Breast epithelium (tissue), 4 donors: ENCODE measurements at places on chromosomes 4 and X.

- H3K4me3 ChIP-seq = no peak overlapping the region
- peaks cover 60% of the 10 kb centered on the region for H3K27me3 ChIP-seq
- no peaks in the 10 kb centered on the region for H3K36me3 ChIP-seq
- DNase-seq = peak; percentile 17
Measured at GRCh38 chr4:8906668-8906970, 35.0 kb upstream of the HMX1 start.

DNA sequence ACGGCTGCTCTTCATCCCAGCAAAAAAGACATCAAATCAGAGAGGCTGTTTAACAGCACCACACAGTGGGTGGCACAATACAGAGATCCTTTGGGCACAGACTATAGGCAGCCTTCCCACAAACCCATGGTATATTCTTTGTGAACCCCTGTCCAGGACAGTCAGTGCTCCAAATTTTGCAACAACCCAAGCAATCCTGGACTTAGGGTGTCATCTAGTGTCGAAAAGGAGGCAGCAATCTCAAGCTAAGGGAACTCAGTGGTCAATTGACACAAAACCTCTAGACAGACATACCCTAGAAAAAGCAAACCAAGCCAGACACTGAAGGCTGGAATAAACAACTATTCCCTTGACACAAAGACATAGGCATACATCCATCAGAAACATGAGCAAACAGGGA, 137.4 kb downstream of the BMP15 start:
- no peak overlapping the region for H3K4me3 ChIP-seq
- peaks cover 40% of the 10 kb centered on the region for H3K27me3 ChIP-seq
- H3K36me3 ChIP-seq = no peaks in the 10 kb centered on the region
- no peak for DNase-seq
- H3K27ac ChIP-seq = no peak overlapping the region
- no peaks in the 10 kb centered on the region for H3K4me1 ChIP-seq

DNA sequence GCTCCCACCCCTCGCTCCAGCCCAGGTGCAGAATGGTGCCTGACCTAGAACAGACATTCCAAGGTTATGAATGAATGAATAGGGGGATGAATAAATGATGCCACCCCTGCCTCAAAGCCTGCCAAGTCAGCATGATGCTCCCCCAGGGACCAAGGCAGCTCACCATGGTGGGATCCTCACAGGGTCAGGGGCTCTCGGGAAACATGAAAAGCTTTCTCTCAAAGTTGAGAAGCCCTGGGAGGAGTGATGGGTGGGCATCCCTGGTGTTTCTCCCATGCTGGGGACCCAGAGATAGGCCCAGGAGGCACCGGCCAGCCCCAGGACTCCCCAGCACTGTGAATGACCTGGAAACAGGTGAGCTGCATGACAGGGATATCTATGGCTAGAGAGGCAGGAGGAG, 58.9 kb downstream of the HTRA3 start:
- H3K27ac ChIP-seq = no peak overlapping the region
- H3K4me1 ChIP-seq = no peaks in the 10 kb centered on the region
- no peaks in the 10 kb centered on the region for H3K27me3 ChIP-seq
- peak; percentile 27 for DNase-seq
- H3K36me3 ChIP-seq = no peaks in the 10 kb centered on the region

DNA sequence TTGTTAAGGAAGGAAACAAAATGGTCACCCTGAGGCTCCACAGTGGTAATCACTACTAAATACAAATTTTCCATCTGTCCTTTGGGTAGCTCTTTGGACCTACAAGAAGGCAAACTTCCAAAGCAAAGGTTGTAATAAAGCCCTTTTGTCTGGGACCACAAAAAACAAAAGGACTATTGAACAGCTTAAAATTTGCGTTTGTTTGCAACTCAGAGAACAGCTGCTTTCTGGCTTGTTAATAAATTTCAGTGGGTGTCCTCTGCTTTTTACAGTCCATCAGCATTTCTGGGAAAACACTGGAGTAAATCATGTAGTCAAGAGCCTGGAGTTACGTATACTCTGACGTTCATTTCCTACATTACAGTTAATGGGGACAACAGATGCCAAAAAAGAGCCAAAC, 439.7 kb upstream of the DIAPH2 start:
- no peak overlapping the region for H3K4me3 ChIP-seq
- DNase-seq = no peak
- no peaks in the 10 kb centered on the region for H3K36me3 ChIP-seq
- no peaks in the 10 kb centered on the region for H3K4me1 ChIP-seq

DNA sequence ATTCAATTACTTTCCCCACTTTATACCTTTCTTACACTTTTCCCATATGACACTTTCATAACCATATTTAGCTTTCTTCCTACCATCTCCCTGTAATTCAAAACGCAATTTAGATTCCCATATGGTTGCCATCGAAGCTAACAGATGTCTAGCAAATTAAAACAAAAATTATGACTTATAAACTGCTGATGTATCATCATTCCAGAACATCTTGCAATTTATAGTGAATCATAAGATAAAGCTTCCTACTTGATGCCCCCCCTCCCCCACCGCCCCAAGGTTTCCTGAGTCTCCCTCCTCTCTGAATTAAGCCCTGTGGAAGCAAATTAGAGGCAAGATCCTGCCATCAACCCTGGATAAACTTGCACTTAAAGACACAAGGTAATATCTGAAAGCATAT, 5.4 kb downstream of the TSPAN5 start:
- no peaks in the 10 kb centered on the region for H3K36me3 ChIP-seq
- H3K27ac ChIP-seq = peak overlapping the region; percentile 3
- H3K4me1 ChIP-seq = no peaks in the 10 kb centered on the region
- no peak overlapping the region for H3K4me3 ChIP-seq

- no peaks in the 10 kb centered on the region for H3K27me3 ChIP-seq
- no peak overlapping the region for H3K4me3 ChIP-seq
- H3K36me3 ChIP-seq = no peaks in the 10 kb centered on the region
- DNase-seq = no peak
- H3K4me1 ChIP-seq = no peaks in the 10 kb centered on the region
Measured at GRCh38 chr4:40409835-40410234, 74.7 kb downstream of the CHRNA9 start.

DNA sequence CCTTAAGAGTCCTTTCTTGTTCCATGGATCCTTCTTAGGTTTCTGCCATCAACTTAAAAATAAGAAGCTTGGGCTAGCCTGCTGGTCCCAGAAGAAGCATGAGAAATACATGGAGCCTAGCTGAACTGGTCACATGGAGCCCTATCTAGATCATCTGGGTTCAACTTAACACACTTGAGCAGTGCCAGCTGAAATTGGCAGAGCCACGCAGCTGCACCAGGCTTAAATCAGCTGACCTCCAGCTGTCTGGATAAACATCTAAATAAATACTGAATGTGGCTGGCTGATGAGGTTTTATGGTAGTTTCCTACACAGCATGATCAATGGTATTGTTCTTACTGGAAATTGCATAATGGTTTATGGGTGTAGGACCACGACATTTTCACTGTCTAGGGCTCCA, 598.4 kb upstream of the FAM241A start:
- no peak overlapping the region for H3K27ac ChIP-seq
- H3K4me3 ChIP-seq = no peak overlapping the region
- no peaks in the 10 kb centered on the region for H3K4me1 ChIP-seq
- no peaks in the 10 kb centered on the region for H3K27me3 ChIP-seq

GRCh38 chrX:137044893-137045292, 11.1 kb upstream of the GPR101 start:
- no peaks in the 10 kb centered on the region for H3K4me1 ChIP-seq
- no peaks in the 10 kb centered on the region for H3K36me3 ChIP-seq
- no peaks in the 10 kb centered on the region for H3K27me3 ChIP-seq
- H3K27ac ChIP-seq = no peak overlapping the region

DNA sequence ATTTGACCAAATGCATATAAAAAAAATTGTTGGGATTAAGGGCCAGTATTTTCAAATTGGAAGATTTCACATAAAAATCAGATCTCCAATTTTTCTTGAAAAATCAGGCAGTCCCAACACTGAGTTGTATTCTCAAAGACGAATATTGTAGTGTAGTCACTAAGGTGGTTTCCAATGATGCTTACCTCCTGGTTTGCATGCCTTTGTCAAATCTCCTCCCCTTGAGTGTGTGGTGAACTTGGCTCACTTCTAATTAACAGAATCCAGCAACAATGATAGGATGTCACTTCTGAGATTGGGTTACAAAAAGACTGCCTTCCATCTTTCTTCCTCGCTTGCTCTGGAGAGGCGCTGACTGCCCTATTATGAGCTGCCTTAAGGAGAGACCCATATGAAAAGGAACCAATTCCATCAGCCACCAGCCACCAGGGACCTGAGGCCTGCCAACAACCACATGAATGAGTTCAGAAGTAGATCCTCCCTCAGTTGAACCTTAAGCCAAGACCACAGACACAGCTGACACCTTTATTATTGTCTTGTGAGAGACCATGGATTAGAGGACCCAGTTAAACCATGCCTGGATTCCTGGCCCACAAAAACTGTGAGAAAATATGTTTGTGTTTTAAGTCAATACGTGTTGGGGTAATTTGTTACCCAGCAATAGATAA, 31.2 kb upstream of the TSPAN5 start:
- no peaks in the 10 kb centered on the region for H3K27me3 ChIP-seq
- H3K4me1 ChIP-seq = no peaks in the 10 kb centered on the region
- no peak overlapping the region for H3K27ac ChIP-seq
- H3K36me3 ChIP-seq = no peaks in the 10 kb centered on the region
- H3K4me3 ChIP-seq = no peak overlapping the region
- no peak for DNase-seq

DNA sequence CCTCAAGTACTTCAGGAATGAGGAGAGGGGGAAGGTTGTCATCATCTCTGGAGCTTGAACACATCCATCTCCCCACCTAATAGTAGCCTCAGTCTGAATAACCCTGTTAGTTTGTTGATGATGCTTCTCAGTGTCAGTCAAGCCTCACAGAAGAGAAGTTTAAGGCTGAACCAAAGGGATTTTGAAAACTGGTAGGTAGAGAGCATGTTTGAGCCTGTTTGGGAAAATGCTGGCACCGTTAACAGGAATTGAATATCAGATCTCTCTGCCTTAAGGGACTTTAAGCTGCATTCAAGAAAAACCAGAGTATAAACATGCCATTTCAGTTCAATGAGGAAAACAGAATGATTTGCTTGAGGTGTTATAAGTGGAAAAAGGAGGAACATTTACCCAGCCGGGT, 73.1 kb downstream of the MAPK10 start:
- H3K27me3 ChIP-seq = no peaks in the 10 kb centered on the region
- peak overlapping the region; percentile 51 for H3K27ac ChIP-seq
- no peak overlapping the region for H3K4me3 ChIP-seq
- H3K4me1 ChIP-seq = no peaks in the 10 kb centered on the region

- no peak for DNase-seq
- no peak overlapping the region for H3K27ac ChIP-seq
- H3K27me3 ChIP-seq = no peaks in the 10 kb centered on the region
- H3K4me3 ChIP-seq = no peak overlapping the region
- H3K36me3 ChIP-seq = no peaks in the 10 kb centered on the region
Measured at GRCh38 chr4:82388405-82388804, 14.6 kb upstream of the HNRNPD start.

DNA sequence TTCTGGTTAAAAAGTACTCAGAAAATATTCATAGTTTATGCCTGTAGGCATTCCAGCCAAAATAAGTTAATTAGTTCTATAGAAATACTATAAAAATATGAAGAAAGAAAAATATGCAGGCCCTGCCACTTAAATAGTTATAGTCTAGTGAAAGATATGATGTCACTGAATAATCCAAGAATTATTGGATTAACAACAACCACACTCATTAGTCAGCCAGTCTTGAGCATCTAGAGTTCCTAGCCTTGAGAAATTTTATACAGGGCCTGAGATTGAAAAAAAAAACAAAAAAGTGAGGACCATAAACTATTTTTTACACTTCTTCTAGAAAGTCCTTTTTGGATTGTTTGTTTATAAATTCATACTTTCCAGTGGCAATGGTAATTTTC, 823.0 kb downstream of the FAT4 start:
- H3K4me3 ChIP-seq = no peak overlapping the region
- H3K36me3 ChIP-seq = no peaks in the 10 kb centered on the region
- no peaks in the 10 kb centered on the region for H3K27me3 ChIP-seq

DNA sequence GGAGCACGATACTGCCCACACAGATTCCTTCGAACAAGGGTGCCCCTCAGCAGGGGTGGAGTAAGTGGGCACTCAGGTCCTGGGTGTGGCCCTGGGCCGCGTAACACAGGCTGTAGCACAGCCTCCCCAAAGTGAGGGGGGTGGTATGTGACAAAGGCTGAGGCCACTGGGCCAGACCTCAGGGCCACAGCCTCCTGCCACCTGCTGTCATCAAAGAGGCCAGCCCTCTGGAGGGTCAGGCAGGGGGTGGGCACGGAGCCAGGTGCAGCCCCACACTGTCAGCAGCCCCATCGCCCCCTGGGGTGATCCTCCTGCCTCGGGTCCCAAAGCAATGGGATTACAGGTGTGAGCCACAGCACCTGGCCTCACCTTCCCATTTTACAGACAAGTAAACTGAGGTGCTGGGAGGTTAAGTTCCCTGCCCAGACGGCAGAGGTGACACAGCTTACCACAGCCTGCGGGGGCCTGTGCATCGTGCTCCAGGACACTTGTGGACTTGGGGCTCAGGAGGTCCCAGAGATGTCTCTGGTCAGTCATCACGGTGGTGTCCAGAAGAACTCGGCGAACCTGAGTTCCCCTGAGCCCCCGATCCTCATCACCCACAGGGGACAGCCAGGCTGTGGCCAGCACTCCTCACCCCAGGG, 27.5 kb upstream of the MXD4 start:
- peak; percentile 49 for DNase-seq
- H3K4me1 ChIP-seq = no peaks in the 10 kb centered on the region
- no peak overlapping the region for H3K4me3 ChIP-seq
- no peak overlapping the region for H3K27ac ChIP-seq
- no peaks in the 10 kb centered on the region for H3K36me3 ChIP-seq
- H3K27me3 ChIP-seq = no peaks in the 10 kb centered on the region

- no peaks in the 10 kb centered on the region for H3K4me1 ChIP-seq
- no peak for DNase-seq
- H3K4me3 ChIP-seq = peak overlapping the region; percentile 82
- peak overlapping the region; percentile 95 for H3K27ac ChIP-seq
- H3K27me3 ChIP-seq = no peaks in the 10 kb centered on the region
- no peaks in the 10 kb centered on the region for H3K36me3 ChIP-seq
Measured at GRCh38 chrX:37847733-37848197, 394 bp upstream of the DYNLT3 start.

DNA sequence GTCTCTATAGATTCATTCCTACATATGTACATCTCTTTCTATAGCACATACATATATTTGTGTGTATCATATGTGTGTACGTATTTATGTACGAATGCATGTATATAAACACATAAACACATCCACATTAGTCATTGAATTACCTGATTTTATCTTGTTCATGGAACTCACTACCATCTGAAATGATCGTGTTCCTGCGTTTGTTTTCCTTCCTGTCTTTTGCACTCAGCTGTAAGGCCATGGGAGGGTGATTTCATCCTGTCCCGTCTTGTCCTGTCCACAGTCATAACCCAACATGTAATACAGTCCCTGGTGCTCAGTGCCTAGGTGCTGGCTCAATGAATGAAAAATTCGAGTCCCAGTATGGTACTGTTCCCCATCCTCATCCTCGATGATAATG, 191.8 kb upstream of the PSAPL1 start:
- no peak overlapping the region for H3K4me3 ChIP-seq
- DNase-seq = no peak
- no peak overlapping the region for H3K27ac ChIP-seq
- no peaks in the 10 kb centered on the region for H3K36me3 ChIP-seq
- H3K4me1 ChIP-seq = no peaks in the 10 kb centered on the region
- H3K27me3 ChIP-seq = no peaks in the 10 kb centered on the region
